NCI-H2107 (cell line): ENCODE measurements at places on chromosomes 16 and 17.

- no peak for DNase-seq
Observed at GRCh38 chr17:77190576-77190975, 49.8 kb downstream of the SEC14L1 start.

DNA sequence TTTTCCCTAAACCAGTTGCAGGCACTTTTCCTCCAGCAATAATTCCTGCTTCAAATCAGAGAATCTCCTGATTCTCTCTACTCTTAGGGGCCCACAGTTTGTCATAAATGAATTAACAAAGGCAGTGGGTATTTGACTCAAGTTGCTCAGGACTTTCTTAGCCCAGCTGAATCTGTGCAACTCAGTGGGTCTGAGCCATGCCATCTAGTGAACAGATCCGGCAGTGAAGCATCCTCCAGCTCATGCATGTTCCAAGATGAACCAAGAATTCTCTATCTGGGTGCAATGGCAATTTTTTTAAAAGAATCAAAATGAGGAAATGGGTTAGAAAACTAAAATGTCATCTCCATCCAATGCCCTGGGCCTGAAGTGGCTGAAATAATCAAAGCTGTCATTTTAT lies 575.2 kb upstream of the CDH11 start:
- DNase-seq: no peak

- DNase-seq: no peak
Observed at GRCh38 chr17:78715876-78716275, 66.2 kb downstream of the CYTH1 start.

GRCh38 chr17:12739500-12739899 lies 49.8 kb upstream of the ARHGAP44 start:
- DNase-seq: no peak

GRCh38 chr17:54196751-54197150 lies 374.0 kb downstream of the KIF2B start:
- DNase-seq: no peak

DNA sequence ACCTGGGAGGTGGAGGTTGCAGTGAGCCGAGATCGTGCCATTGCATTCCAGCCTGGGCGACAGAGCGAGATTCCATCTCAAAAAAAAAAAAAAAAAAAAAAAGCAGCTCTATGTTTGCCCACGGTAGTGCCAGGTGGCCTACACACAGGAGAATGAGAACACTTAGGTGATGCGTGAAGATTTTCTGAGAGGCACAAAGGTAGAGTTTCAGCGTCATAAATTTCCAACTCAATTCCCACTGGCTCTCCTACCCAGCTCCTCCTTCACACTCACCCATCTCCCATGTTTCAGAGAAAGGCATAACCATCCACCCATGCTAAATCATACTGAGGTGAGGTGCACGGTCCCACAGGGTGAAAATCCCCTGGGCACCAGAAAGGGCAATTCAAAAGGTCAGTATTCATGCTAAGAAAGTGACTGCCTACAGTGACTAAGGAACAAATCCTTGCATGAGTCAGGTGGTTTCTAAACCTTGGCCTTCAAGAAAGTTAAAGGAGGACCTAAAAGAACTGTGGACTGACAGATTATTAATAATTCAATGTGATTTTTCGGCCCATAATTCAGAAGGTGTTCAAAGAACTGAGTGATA lies 4.8 kb downstream of the DCAKD start:
- peak; percentile 15 for DNase-seq

DNA sequence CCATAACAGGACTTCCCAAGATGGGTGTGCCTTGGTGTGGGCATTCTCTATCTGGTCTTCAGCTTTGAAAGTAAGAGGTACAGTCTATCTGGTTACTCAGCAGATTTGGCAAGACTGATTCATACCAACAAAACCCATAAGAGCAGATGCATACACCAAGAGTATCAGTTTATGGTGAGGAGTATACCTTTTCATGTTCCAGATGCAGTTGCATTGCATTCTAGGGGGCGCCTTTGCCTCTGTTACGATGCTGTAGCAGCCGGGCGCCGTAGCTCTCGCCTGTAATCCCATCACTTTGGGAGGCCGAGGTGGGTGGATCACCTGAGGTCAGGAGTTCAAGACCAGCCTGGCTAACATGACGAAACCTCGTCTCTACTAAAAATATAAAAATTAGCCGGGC lies 31.1 kb upstream of the CARMIL2 start:
- DNase-seq: no peak

GRCh38 chr17:66716236-66717026 lies 118.5 kb upstream of the CACNG5 start:
- DNase-seq: no peak

DNA sequence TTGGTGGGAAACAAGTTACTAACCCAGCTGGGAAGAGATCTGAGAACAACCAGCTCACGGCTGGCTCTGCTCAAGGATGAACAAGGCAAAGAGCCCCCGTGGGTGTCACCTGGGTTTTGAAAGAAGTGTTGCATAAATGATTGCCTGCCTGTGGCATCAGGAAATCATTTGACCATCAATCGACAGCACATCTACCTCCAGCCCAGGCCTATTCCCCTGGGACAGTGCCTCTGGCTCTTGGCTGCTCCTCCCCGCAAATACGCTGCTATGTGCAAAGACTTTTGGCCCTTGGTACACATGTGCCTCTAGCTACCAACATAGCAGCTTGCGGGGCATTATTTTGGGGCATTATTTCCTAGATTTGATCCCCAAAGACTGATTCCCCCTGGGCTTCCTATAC lies 39.4 kb upstream of the SMPD3 start:
- no peak for DNase-seq

GRCh38 chr16:10681310-10682308 lies 13.1 kb downstream of the TEKT5 start:
- DNase-seq: no peak

GRCh38 chr17:83013779-83014117 lies 65.7 kb upstream of the METRNL start:
- DNase-seq: no peak

- no peak for DNase-seq
Observed at GRCh38 chr16:11461595-11461990, 116.3 kb downstream of the RMI2 start.

DNA sequence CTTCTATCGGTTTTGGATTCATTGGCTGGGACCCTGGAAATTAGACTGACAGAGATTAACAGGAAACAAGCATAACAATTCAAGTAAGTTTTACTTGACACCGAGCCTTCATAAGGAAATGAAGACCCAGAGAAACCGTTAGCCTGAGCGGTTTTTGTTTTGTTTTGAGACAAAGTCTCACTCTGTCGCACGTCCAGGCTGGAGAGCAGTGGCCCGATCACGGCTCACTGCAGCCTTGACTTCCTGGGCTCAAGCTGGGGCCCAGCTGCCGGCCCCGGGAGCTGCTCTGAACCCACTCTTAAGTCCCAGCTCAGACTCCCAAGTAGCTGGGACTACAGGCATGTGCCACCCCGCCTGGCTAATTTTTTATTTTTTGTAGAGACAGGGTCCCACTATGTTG lies 321.3 kb downstream of the SEC14L1 start:
- no peak for DNase-seq

DNA sequence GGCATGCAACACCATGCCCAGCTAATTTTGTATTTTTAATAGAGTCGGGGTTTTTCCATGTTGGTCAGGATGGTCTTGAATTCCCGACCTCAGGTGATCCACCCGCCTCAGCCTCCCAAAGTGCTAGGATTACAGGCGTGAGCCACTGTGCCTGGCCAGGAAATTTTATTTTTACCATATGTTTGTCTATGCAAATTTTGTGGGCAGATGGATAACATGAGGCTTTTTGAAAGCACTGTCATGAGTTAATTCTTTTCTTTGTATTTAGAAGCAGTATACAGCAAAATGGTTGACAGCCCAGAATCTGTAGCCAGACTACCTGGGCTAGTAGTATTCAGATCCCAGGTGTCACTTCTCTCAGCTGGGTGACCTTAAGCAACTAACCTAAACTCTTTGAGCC lies 8.5 kb upstream of the KPNB1 start:
- DNase-seq: no peak

- no peak for DNase-seq
Observed at GRCh38 chr17:6413065-6413464, 21.9 kb downstream of the AIPL1 start.

- DNase-seq: no peak
Observed at GRCh38 chr17:63071797-63072196, 105.8 kb downstream of the TANC2 start.

DNA sequence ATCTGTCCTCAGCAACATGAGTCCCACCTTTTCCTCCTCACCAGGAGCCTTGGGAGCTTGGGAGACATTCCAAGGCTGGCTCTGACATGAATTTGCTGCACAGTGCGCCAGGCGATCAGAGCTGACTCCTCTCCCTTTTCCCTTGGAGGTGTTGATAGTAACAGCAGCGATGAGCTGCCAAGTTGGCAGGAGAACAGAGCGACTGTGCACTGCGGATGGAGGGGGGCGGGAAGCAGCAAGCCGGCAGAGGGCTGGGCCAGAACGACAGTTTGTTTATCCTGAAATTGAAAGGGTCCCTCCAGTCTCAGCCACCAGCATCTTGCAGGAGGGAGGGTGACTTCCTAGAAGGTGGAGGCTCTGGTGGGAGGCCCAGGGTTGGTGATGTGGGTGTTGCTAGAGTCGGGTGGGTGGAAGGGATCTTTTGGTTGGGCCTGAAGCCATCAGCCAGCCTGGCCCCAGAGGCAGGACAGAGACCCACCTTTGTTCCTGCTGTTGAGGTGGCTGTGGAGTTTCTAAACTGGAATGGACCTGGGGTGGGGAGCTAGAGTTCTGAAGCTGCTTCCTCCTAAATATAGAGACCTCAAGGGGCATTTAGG lies 22.5 kb upstream of the DYNLL2 start:
- DNase-seq: no peak

- DNase-seq: no peak
Observed at GRCh38 chr17:57604771-57605674, 140.1 kb downstream of the CCDC182 start.

GRCh38 chr16:86343027-86343795 lies 167.1 kb upstream of the FOXF1 start:
- DNase-seq: no peak

GRCh38 chr16:86533767-86534351 lies 21.2 kb downstream of the MTHFSD start:
- DNase-seq: no peak

GRCh38 chr17:78998311-78999055 lies 11.1 kb downstream of the CANT1 start:
- no peak for DNase-seq

GRCh38 chr16:71933913-71934695 lies 38.8 kb downstream of the IST1 start:
- no peak for DNase-seq
